Activated T-cell treated with anti-CD3 and anti-CD28 coated beads for 24 hours (primary cell): ENCODE measurements at places on chromosomes 1 and 21.
A peak's percentile ranks its signal among the peaks of the same experiment; 100 is the strongest.

DNA sequence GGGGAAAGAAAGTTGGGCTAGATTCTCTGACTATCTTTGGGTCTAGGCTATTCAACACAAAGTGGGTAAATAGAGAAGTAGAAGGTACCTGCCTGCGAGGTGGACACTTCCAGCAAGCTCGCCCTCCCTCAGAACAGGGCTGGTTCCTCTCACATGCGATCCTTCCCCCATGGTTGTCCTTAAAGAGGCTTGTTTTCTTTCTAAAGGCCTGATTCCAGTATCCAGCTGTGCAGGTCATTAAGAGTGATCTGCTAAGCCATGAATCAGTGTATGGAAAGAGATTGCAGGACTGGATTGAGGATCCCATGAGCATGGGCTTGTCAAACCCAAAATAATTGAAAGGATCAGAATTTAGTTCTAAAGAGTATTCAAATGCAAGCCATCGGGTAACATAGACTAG, 189.0 kb downstream of the URB2 start:
- no peak for DNase-seq

DNA sequence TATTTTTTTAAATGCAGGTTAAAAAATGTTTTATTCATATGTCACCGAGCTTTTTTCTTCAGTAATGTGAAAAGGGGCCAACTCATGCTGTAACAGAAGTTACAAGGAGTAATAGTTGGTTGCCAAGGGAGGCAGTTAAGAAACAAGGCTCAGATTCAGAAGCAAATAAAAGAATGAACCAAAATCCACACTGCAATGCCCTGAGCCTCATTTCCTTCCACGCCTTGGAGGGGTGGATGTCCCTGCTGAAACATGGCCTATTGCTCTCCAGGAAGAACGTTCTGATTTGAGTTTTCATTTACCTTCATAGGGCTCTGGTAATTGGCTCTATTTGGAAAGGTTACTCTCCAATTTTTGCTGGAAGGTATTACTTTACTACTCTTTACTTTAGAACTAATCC, 24.4 kb downstream of the ALG14 start:
- no peak for DNase-seq

GRCh38 chr21:36589352-36589971, 109.5 kb upstream of the SIM2 start:
- peak; percentile 10 for DNase-seq

- no peak for DNase-seq
Observed at GRCh38 chr1:238318294-238319110, 427.8 kb upstream of the ZP4 start.

GRCh38 chr1:115888976-115889375, 48.0 kb upstream of the NHLH2 start:
- no peak for DNase-seq

- peak; percentile 70 for DNase-seq
Observed at GRCh38 chr1:119968068-119968492, 71.8 kb upstream of the ADAM30 start.

- no peak for DNase-seq
Observed at GRCh38 chr1:56463376-56463775, 116.0 kb downstream of the PLPP3 start.

DNA sequence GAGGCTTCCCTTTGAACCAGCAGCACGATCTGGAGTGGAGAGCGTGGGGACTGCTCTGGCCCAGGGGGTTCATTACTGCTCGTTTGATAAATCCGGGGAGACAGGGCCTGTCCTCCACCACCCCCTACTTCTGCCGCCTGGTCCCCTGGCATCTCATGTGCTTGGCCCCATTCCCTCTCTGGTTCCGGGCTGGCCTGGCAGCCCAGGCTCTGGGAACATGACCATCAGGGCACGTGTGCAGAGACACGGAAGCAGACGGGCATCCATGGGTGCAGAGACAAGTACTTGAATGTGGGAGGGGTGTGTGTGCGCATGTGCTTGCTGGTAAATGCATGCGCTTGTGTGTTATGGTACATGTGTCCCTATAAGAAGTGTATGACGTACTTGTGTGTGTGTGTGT, 75.5 kb downstream of the KIRREL1 start:
- no peak for DNase-seq

DNA sequence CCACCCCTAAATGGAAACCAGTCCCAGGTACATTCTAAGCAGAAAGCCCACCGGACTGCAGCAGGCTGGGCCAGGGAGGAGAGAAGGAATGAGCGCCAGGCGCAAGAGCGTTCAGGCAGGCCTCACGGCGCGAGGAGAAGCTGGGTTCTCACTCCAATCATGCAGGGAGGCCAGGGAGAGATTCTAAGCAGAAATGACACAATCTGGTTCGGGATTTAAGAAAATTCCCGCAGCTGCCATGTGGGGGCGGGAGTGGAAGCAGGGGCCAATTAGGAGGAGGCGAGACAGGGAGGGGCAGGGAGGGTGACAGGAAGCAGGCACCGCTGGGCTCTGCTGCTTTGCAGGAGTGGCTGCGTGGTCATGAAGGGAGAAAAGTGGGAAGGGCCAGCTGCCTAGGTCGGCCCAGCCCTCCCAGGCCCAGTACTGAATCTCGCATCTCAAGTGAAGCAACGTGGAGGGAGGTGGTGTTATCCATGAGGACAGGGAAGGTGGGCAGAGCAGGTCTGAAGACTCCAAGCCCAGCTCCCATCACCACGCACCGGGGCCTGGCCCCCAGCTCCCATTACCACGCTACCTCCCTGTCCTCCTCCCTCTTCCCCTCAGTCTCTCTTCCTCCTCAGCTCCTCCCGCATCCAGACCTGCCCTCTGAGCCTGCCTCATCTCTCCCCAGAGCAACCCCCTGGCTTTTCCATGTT, 11.8 kb downstream of the NPHP4 start:
- DNase-seq: no peak

GRCh38 chr1:39269349-39269748, 64.9 kb downstream of the MACF1 start:
- DNase-seq: no peak

DNA sequence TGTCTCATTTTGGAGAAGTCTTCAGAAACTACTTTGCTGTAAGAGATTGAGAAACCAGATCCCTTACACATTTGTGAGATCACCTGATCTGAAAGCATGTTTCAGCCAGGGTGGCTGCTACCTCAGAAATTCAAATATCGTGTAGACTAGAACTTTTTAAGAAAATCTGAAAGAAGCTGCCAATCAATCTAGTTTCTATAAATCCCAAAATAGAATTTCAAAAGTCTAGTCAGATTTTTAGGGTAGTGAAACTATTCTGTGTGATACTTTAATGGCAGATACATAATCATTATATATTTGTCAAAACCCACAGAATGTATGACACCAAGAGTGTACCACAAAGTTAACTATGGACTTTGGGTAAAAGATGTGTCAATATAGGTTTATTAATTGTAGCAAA, 79.9 kb upstream of the PLPPR5 start:
- DNase-seq: no peak

DNA sequence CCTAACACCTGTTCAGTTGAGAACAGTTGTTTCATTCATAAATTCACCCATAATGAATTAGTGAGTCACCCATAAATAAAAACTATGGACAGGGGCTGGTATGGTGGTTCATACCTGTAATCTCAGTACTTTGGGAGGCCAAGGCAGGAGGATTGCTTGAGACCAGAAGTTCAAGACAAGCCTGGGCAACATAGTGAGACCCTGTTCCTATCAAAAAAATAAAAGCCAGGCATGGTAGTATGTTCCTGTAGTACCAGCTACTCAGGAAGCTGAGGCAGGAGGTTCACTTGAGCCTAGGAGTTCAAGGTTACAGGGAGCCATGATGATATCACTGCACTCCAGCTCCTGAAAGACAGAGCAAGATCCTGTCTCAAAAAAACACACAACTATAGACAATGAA, 79.0 kb downstream of the GTF2B start:
- no peak for DNase-seq

- no peak for DNase-seq
Observed at GRCh38 chr1:98546319-98546718, 115.2 kb upstream of the SNX7 start.

DNA sequence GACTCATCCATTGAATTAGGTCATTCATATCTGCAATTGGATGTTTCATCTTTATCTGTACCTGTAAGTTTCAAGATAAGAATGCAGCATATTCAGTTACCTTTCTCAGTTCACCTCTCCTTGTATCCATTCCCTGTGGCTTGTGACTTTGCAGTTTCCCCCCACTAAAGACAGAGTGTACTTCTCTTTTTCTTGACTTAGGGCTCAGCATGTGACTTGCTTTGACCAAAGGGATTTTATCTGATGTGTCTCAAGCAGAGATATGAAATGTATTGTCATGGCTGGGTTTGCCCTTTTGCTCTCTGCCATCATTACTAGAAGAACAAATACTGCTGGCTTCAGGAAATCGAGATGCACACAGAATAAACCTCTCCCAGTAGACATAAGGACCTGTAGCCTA, 754.8 kb downstream of the ADGRL2 start:
- DNase-seq: no peak
